ENCODE measurements at places on chromosomes 12 and 14. TPM values are rescaled to one million over a fixed set of nuclear protein-coding genes. Genes with fewer than 3 reads are reported as not detected.

Gene PSMA3
- 700 TPM for total RNA-seq

Gene MDM1
- 10.4 TPM for total RNA-seq

Gene NT5DC3
- 15.7 TPM for total RNA-seq

Gene APOF
- not detected for total RNA-seq

Gene TMEM117
- 9.0 TPM for total RNA-seq

Measured in PC-3 (cell line).